ENCODE measurements at places on chromosomes 4 and X.

DNA sequence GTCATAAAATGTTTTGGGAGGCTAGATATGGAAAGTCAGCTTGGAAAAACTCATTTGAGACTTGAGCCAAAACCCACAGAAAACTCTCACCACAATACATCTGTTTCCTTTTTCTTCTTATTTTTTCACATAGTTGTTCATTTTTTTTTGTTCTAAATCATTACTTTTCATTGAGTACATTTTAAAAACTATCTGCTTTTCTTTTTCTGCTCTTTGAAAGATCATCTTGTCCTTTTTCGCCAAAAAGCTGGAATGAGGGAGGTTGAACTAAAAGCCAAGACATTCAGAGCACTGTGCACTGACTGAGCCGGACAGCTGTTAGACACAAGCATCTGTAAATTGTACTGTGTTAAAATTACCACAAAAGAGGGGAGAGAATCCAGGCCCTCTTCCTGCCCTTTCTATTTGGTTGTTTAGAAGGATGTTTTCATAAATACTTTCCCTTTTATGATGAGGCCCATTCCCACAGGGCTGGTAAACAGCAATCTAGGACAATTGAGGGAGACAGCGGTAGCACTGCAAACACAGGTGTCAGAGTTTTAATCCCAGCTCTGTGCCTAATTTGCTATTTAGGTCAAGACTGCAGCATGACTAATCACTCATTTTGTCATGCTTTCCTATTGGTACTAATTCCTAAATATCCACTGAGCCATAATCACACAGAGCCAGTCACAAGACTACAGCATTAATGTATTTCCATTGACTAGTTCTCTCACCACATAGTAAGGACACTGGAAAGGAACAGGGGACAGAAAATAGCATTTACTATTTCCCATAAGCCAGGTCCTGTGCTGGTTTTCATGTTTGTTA, 7.3 kb upstream of the RNF150 start:
- no peak for DNase-seq

- DNase-seq = no peak
Observed at GRCh38 chr4:156751486-156751885, 220.1 kb downstream of the PDGFC start.

GRCh38 chr4:5808081-5808741, 84.7 kb downstream of the CRMP1 start:
- no peak for DNase-seq

- no peak for DNase-seq
Observed at GRCh38 chr4:129334136-129334535, 238.2 kb downstream of the C4orf33 start.

GRCh38 chr4:87270144-87270543, 49.7 kb upstream of the KLHL8 start:
- peak; percentile 5 for DNase-seq

- DNase-seq = peak; percentile 0
Observed at GRCh38 chrX:34893741-34894140, 48.9 kb upstream of the FAM47B start.

DNA sequence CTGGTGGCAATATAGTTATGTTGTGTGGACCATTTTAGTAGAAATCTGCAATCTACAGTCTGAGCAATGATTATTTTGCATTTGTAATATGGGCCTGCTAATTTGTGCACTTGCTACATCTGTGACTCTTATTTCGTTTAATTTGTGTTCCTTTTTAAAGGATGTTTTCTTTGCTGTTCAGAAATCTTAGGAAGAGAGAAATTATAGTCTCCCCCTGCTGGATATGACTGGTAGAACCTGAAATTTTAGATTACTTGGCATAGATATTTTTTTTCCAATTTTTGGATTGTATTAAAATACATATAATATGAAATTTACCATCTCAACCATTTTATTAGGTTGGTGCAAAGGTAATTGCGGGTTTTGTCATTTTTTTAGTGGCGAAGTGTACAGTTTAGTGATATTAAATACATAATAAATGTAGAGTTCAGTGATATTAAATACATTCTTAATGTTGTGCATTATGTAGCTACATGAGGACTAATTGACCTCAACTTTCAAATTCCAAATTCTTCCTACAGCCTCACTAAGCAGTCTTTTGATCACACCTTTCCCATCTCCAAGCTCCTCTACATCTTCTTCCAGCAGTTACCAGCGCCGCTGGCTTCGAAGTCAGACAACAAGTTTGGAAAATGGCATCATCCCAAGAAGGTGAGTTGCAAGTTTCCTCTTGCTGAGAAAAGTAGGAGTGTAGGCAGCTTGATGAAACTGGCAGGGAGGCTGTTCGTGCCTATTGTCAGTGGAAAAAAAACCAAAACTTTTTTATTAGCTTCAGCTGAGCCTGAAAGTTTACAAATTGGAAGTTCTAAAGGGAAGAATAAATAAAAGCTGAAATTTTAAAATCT, 82.2 kb downstream of the FNIP2 start:
- DNase-seq = peak; percentile 25
